ENCODE measurements at places on chromosomes 4 and X.

GRCh38 chrX:110395877-110396276 lies 37.2 kb downstream of the RTL9 start:
- no peak for DNase-seq

DNA sequence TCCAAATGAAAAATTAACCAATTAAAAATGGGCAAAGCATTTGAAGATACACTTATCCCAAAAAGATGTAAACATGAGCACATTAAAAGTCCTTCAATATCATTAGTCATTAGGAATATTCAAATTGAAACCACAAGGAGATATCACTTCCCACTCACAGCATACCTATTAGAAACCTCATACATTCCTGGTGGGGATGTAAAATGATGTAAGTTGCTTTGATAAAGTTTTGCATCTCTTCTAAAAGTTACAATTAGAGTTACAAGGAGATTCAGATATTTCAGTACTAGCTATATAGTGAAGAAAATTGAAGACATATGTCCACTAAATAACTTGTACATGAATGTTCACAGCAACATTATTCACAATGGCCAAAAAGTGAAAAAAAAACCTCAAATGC lies 1109.3 kb upstream of the LCORL start:
- DNase-seq, result no peak

- no peak for DNase-seq
Observed at GRCh38 chr4:41192136-41192535, 22.2 kb downstream of the APBB2 start.

DNA sequence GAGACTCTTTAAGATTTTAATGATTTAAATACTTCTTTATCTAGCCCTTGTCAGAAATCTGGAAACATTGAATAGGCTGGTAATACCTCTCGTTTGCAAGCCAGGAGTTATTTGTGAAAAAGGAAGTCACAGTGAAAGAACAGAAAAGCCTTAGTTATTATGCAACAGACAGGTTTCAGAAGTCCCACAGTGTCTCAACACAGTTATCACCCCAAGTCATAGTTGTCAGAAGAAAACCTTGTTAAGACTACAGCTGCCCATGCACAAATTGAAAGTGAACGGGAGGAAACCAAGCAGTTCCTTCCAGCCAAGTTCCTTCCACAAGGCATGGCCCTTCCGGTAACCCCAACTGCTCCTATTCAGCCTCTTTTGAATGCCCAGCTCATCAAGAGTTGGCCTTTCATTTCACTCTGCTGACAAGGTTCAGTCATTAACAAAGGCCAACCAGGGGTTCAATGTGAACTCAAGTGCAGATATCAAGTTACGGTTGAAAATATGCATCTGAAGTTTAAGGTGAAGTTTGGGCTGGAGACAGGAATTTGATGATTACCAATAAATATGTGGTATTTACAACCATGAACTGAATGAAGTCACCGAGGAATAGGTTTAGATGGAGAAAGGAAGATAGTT lies 15.6 kb downstream of the ALPK1 start:
- no peak for DNase-seq

DNA sequence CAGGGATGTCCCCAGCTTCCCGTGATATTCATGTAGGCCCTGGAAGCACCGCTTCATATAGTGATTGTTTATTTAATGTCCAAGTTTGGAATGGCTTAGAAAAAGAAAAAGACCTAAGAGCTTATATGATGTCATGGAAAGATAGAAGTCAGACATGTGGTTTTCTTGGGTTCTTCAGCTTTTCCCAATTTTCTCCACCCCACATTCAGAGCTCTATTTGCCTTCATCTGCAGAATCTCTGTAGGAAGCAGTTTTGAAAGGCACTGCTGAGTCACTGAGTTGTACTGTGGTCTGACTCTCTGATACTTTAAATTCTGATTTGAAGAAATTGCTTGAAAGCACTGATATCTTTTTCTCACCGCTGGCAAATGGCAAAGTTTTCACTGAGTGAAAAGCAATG lies 120.6 kb upstream of the EDNRA start:
- DNase-seq, result no peak

DNA sequence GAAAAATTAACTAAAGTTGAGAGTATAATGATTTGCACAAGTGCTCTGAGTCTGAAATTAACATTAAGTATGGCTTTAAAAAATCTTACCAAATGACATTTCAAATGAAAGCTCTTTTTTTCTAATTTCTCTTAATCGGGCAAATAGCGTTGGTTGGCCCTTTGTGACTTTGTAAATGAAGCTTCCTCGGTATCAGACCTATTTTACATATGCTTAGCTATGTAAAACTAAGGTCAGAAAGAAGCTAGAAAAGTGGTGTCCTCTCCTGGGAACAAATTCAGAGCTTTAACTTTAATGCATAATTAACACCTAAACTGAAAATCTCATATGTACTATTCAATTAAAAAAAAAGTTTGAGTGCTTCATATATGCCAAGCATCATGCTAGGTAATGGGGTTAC lies 62.7 kb downstream of the N4BP2 start:
- DNase-seq, result no peak

- no peak for DNase-seq
Observed at GRCh38 chr4:159689526-159689925, 586.6 kb downstream of the RAPGEF2 start.

DNA sequence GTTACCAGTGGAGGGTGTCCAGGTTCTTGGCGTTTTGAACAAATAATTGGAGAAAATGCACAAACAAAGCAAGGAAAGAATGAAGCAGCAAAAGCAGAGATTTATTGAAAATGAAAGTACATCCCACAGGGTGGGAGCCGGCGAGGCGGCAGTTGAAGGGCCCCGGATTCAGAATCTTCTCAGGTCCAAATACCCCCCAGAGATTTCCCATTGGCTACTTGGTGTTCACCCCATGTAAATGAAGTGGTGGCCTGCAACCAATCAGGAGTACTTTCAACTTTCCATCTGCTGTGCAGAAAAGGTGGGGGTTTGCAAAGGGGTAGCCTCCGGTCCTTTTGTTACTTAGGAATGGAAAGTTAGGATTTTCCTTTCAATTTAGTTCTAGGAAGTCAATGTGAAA lies 1447.0 kb downstream of the C4orf33 start:
- no peak for DNase-seq

DNA sequence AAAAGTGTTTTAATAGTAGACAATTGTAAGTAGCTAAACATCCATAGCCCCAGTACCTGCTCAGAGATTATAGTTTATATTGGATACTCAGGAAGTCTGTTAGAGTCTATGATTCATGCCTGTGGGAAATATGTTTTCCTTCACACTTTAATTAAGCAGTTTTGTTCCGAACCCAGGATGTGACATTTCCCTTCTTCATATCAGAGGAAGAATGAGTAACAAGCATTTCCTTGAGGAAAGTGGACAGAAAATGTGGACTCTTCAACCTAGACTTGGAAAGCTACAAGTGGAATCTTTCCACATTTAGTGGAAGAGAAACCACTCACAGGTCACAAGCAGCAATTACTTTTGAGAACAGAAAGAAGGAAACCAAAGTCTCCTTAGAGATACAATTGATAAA lies 419.4 kb downstream of the C4orf33 start:
- no peak for DNase-seq

GRCh38 chrX:13903405-13903804 lies 86.5 kb upstream of the GPM6B start:
- no peak for DNase-seq

GRCh38 chr4:85669204-85669603 lies 194.3 kb downstream of the ARHGAP24 start:
- DNase-seq, result no peak

DNA sequence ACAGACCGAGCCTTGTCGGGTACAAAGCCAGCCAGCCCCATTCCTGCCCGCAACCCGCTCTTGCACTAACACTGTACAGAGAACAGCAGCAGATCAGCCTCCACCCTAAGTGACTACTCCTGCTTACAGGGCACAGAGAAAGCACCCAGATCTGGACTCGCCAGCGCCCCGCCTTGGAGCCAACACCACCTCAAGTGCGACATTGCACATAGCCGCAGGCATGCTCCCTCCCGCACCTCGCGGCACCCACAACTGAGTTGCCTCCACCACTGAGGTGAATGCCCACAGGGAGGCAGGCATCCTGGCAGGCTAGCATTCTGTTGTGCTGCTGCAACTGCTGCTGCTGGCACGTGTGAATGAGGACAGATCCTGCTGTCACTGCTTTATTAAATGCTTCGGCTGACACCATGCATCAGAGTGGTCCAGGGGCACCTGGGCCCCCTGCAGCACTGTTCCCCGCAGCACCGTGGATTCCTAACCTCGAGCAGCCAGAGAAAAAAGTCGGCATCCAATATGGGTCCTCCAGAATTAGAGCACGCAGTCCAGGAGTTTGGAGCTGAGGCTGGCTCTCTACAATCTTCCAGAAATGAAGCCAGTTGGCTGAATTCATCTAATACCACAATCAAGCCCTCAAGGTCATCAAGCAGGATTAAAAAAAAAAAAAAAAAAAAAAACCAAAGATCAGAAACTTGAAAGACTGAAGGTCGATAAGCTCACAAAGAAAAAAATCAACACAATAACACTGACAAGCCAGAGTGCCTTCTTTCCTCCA lies 352.9 kb downstream of the GASK1B start:
- DNase-seq, result no peak

GRCh38 chr4:151537687-151538086 lies 128.7 kb downstream of the FHIP1A start:
- DNase-seq, result no peak

GRCh38 chr4:98739751-98740150 lies 81.3 kb upstream of the TSPAN5 start:
- DNase-seq, result no peak

- DNase-seq, result no peak
Observed at GRCh38 chr4:165656399-165656798, 216.6 kb upstream of the TLL1 start.

DNA sequence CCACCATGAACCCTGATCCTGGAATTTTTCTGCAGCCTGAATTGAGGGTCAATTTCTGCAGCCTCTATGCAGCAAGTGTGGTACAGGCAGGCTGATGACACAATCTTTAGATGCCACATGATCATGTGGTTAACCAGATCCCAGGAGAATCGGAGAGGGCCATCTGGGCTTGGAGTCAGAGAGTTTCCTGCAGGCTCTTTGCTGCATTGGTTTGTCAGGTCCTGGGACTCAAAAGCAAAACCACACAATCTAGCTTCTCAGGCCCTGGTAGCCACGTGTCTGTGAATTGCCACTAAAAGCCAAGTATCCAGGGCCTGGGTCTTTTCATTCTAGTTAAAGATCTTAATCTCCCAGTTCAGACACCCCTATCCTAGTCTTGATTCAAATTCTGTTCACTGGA lies 464.5 kb downstream of the BCOR start:
- no peak for DNase-seq

DNA sequence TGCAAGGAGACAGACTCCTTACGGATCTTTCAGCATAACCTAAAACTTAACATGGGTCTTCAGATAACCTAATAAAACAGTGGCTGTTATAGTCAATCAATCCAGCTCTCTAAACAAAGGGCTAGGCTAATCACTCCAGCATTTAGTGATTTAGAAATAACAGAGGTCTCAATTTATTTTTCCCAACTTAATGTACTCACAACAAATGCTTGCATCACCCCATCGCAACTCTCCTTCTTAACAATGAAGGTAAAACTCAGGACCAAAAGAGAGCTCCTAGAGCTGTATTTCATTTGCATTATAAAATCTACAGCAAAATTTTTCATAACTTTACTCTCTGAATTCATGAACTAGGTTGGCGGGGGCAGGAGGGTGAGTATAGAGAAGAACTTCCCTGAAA lies 1.1 kb downstream of the LIN54 start:
- no peak for DNase-seq

DNA sequence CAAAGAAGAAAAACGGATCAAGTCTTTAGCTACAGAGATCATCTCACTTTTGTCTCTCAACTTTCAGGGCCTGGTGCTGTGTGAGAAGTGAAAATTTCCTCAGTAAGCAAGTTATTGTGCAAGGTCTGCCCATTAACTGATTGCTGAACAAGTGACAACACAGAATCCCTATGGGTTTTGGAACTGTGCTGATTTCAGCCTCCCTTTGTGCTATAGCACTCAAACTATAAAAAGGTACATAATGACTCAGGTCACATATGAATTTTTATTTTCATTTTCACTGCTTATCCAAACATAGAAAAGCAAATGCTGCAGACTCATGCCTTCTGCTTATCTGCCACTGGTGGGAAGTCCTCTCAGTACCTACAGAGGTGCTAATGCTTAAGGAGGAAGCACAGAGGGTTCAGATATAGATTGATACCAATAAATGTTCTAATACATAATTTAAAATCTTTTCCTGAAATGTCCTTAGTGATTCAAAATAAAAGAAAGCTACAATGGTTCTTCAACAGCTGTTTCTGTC lies 576.2 kb upstream of the CT83 start:
- DNase-seq, result no peak

DNA sequence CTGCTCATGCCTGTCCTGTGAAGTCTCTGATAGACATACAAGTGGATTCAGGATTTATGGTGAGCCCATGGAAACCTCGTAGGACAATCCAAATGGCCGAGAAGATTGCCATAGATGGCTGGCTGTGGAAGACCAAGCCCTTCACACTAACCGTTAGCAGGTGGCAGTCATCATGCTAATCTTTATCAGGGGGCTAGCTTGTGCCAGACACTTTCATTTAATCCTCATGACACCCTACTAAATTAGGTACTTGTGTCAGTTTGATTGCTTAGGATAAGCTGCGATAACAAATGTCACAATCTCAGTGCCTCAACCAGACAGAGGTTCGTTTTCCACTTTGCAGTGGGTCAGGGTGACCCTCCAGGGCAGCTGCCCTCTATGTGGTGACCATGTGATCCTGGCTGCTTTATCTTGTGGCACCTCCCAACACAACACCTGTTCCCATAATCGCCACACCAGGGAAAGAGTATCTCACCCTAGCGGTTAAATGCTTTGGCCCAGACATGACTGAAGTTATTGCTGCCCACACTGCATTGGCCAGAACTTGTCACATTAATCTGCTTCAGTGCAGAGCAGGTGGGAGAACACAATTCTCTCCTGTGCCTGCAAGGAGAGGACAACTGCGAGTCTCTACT lies 60.8 kb downstream of the REPS2 start:
- no peak for DNase-seq

DNA sequence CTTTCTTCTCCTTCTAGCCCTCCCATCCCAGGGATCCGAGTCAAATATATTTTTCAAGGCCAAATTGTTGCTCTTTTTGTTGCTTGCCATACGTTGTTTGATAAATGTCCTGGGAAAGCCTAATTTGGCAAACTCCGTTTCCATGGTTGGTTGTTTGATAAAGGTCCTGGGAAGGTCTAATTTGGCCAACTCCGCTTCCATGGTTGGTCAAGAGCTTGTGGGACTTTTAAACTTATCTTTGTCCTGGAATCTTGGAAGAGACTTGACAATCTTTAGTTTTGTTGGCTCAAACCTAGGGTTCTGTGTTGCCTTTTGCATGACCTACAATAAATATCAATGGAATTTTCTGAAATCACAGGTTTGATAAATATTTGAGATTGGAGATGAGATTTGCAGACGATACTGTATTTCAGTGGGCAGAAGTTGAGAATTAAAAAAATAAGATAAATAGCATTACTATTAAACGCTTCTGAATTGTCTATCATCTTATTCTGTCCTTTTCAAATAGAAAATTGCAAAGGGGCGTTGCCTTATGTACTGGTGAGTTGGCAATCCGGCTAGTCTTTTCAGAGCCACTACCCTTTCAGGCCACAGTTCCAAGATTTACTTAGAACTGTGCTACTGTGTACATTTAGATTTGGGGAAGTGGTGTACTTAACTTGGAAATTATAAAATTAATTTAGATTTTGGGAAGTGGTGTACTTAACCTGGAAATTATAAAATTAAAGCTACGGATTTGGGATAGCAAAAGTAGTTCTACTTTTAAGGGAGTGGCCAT lies 804 bp downstream of the OSTC start:
- DNase-seq, result no peak

GRCh38 chrX:16022580-16023200 lies 100.7 kb upstream of the GRPR start:
- no peak for DNase-seq

GRCh38 chrX:131783555-131784308 lies 239.4 kb upstream of the STK26 start:
- no peak for DNase-seq
